ENCODE measurements at places on chromosomes 6 and 20.

- no peak for DNase-seq
These were observed 44.4 kb downstream of the HLA-DRA start for GRCh38 chr6:32483968-32484613.

DNA sequence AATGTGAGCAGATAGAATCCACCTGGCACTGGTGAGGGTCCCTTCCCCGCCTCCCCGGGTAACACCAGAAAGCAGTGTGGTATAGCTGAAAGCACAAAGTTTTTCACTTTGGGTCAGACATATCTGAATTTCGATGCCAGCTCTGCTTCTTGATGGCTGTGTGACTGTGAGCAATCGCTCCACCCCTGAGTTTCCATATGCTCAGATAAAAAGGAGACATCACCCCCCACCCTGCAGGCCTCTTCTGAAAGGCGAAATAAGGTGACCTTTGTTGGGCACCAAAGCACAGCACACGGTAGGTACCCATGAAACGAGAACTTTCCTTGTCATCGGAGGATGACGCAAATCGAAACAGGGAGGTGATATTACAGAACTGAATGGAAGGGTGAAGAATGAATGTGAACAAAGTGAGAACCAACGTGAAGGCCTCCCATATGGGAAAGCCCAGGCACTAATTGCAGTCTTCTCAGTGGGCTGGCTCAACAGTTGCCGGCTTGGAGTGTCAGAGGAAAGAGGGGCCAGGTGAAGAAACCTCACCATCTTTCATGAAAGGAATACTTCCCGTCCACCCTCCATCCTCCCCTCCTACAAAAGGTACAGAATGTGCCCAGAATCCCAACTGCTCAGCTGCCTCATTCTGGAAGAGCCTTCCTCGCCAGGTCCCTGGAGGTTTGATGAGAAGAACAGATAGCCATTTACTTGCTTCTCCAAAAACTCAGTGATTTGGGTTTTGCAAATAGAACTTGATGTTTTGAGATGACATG is 61.8 kb downstream of the NFATC2 start:
- DNase-seq, result no peak

GRCh38 chr6:31652925-31653724 is 664 bp upstream of the BAG6 start:
- DNase-seq, result peak; percentile 96

GRCh38 chr6:35484921-35485392 is 11.9 kb downstream of the TEAD3 start:
- no peak for DNase-seq

DNA sequence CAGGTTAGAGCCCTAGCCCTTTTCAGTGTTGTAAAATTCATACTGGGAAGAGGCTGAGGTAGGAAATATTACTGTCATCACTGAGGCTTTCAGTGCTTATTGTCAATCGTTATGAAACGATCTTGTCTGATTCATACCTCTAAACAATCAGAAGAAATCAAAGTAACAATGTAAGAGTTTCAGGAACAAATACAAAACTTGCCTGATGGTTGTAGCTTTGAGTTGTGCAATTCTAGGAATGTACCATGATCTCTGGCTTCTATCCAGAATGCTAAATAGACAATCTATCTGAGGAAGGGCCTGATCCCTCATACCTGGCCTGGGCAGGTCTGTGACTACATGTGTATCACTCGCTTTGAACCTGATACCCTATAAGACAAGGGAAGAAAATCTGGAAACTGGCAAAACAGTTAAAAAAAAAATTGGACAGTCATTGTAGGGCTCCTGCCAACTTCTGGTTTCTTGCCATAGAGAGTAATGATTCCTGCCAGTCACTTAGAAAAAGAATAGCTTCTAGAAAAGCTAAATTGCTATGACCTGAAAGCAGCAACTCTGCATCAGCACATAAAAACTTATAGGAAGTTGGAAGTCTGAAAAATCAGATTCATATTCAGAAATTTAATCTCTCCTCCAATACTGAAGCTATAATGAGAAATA is 234.7 kb downstream of the BTBD9 start:
- no peak for DNase-seq

- DNase-seq, result no peak
These were observed 41.0 kb downstream of the TNFRSF21 start for GRCh38 chr6:47268572-47269187.

Data from MV-4-11 (cell line).